ENCODE measurements at places on chromosomes 11 and 22.

DNA sequence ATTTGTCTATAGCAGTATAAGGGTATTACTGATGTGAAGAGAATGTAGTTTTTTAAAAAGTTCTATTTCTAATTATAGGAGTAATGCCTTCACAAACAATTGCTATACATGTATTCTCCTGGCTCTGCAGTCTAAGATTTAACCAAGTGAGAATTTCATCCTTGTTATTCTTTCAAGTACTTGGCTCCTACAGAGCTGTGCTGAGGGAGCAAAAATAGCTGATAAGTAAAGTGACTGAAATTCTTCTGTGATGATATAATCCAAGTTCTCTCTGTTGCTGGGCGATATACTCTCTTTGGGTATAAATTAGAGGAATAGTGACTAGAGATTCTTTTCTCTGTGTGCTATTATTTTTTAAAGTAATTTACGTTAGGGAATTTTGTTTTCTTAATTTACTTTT lies 68.0 kb downstream of the PGR start:
- no peak for DNase-seq

GRCh38 chr11:124578761-124579160 lies 9.0 kb downstream of the OR8A1 start:
- DNase-seq, result no peak

DNA sequence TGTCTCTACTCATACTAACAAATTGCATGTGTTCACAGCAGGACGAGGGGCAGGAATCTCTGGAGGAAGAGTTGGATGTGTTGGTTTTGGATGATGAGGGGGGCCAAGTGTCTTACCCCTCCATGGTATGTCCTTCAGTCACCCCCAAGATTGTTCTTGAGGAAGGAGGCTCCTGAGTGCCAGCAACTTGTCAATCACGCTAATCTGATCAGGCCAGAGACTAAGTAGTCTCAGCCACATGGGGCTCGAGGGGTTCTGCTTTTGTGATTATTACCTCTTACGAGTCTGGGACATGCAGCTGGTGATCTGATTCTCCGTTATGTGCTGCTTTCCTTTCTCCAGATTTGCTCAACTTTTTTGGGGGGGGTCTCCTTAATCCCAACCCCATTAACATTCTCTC lies 54.3 kb downstream of the CTNND1 start:
- no peak for DNase-seq

- no peak for DNase-seq
These were observed 3.7 kb downstream of the IL2RB start for GRCh38 chr22:37146051-37146385.

GRCh38 chr11:28514391-28514790 lies 406.2 kb downstream of the METTL15 start:
- DNase-seq, result no peak

DNA sequence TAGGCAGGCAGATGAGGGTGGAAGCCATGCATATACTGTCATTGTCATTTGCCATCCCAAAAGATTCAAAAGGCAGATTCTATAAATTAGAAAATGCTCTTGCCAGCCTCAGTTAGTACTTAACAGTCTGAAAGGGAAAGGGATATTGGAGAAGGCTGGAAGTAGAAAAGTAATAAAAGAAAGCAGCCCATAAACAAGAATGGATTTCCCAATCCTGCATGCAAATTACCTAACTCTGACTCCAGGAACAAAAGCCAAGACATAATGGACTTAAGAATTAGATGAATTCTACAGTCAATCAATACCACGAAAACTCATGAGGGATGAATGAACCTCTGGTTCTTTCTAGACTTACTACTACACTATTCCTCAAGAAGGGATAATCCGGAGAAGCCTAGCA lies 5.9 kb downstream of the PAK1 start:
- no peak for DNase-seq

DNA sequence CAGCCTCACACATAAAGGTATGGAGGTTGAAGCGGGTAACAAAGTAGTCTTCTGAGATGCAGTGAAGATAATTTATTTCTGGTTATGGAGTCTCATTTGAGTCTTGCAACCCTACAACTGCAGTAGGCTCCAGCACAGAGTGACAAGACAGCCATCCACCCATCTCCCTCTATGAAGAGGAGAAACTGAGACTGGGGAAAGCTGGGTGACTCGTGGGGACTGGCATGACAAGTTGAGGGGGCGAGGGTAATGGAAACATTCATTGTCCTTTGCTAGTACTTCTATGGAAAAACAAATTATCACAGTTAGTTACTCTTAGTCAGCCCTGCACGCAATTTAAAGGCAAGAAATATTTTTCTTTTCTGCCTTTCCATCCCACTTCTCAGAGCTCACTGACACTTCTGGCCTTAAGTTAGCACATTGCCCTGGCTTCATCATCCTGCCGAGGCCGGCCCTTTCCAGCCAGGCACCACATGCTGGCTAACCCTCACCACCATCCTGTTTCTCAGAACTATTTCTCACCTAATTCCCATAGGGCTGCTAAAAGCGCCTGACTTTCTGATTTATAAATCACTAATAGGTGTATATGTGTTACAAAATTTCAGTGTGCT lies 361.1 kb downstream of the ETS1 start:
- DNase-seq, result peak; percentile 51

DNA sequence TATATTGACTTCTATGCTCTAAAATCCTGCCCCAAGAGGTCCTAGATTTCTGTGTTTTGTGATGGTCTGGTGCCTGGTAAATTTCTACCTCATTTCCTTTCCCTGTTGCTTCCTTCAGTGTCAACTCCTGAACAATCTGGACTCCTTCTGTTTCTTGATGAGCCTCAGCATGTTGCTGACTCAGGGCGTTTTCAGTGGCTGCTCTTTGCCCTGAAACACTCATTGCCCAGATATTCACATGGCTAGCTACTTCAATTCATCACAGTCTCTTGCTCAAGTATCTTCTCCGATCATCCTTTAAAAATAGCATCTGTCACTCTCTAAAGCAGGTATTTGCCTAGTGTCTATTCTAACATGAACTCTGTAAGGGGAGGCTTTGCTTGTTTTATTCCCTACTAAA lies 526.3 kb upstream of the RAG2 start:
- DNase-seq, result no peak

All from stimulated activated CD8-positive, alpha-beta memory T cell treated with anti-CD3 and anti-CD28 coated beads, Interleukin-15, amount 100 ng/mL, for 48 hours (primary cell).